ENCODE measurements at places on chromosomes 2 and 18.

DNA sequence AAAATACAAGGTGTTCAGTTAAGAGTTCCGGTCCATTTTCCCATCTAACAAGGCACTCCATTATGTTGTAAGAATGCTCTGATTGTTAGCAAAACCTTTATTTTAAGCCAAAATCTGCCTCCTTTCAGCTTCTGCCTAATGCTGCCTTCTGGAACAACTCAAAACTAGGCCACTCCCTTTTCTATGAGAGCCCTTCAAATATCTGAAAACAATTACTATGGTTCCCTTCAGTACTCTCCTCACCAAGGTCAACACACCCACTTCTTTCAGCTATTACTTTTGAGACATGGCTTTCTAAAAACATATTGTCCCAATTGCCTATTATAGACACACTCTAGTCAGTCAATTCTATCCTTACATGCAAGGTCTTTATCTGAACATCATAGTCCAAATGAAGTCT is 429.4 kb downstream of the ERBB4 start:
- no peak for DNase-seq

GRCh38 chr2:154697418-154698252 is 860 bp upstream of the KCNJ3 start:
- DNase-seq, result no peak

GRCh38 chr2:219186754-219187456 is 8.8 kb downstream of the RETREG2 start:
- DNase-seq, result no peak

- DNase-seq, result no peak
These were observed 309.1 kb upstream of the COL3A1 start for GRCh38 chr2:188664951-188665595.

GRCh38 chr2:240369801-240370585 is 65.5 kb upstream of the GPC1 start:
- no peak for DNase-seq

DNA sequence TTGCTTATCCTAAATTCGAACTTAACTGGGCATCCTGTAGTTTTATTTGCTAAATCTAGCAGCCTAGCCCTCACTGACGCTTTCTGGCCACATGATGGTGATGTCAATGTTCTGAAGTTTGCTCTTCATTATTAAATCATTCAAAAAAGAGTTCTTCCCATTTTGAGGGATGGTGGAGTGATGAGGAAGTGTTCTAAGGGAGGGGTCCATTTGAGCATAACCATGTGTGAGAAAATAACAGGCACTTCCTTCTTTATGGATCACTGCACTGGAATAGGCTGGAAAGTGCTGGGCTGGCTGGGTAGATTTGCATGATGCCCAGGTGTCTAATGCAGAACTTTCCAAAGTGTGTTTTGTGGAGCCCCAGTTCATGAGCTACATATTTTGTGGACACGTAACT is 74.2 kb downstream of the TNFRSF11A start:
- DNase-seq, result no peak

All from GM06990 (cell line).